Activated CD4-positive, CD25-positive, alpha-beta regulatory T cell (primary cell): ENCODE measurements at places on chromosomes 11 and 22.

GRCh38 chr11:68199295-68199987 is 13.7 kb downstream of the KMT5B start:
- no peak for DNase-seq

GRCh38 chr22:25077964-25078363 is 121.7 kb upstream of the CRYBB3 start:
- no peak for DNase-seq

- DNase-seq, result no peak
Measured at GRCh38 chr22:21044931-21045584, 688 bp upstream of the LRRC74B start.

- DNase-seq, result no peak
Measured at GRCh38 chr22:48100685-48101417, 1338.4 kb downstream of the TBC1D22A start.

DNA sequence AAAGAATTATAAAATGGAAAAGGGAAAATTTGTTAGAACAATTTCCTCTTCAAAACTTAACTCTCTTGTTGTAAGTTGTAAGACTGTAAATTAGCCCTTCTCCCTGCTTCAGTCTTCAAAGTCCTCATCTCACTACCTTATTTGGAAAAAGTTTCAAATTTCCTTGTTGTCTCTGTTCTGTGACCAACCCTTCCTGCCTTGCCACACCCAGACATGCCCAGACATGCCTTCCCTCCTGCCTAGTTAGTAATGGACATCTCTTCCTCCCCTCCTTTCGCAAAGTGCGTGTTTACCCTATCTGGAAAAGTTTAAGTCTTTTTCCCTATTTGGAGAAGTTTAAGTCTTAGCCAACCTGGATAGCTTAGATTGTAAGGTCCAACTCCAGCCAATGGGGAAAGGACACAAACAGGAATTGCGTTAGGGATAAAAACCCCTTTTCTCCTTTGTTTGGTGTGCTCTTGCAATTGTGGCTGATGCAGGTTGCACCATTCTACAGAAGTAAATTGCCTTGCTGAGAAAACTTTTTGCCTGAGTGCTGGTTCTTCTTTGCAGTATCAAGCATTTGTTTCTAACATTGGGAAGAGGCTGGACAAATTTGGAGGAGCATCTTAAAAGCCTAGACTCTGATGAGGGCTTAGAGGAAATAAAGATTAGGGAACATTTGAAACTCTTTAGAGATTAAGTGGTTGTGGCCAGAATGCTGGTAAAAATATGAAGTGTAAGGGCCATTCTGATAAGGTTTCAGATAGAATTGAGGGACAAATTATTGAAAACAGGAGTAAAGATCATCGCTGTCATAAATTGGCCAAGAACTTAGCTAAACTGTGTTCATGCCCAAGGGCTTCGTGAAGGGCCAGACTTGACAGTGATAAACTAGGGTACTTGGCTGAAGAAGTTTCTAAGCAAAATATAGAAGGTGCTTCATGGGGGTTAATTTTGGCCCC is 15.4 kb downstream of the OR52K2 start:
- no peak for DNase-seq

- no peak for DNase-seq
Measured at GRCh38 chr22:40251106-40251505, 73.4 kb downstream of the TNRC6B start.

DNA sequence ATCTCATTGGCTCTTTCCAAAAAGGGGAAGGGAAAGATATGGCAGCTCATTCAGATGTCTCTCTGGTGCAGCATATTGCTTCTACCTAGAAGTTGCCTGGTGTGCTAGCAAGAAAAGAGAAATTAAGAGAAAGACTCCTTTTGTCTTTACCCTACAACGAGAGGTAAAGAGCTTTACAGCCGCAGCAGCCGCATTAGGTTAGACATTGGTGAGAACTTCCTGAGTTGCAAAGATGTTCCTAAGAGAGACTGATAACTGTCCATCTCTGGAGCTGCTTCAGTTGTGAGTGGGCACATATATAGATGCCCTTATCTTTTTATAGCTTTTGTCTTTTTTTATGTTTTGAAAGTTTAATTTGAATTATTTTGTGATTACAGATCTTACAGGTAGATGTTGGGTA is 80.8 kb upstream of the NNMT start:
- no peak for DNase-seq

GRCh38 chr11:44467931-44468330 is 97.5 kb upstream of the CD82 start:
- no peak for DNase-seq

- DNase-seq, result no peak
Measured at GRCh38 chr11:44324749-44325525, 15.0 kb upstream of the ALX4 start.

DNA sequence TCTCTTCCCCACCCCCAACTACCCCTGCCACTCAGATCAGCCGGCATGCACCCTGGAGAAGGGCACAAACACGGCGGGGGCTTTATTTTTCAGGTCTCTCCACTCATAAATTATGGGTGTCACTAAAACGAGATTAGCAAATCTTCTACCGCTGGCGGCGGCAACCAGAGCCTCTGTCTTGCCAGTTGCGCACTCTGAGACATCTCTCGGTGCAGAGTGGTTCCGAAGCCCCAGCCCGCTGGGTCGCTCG is 125.3 kb upstream of the C11orf58 start:
- no peak for DNase-seq

GRCh38 chr22:27684901-27685300 is 116.7 kb downstream of the MN1 start:
- DNase-seq, result no peak

- no peak for DNase-seq
Measured at GRCh38 chr11:104385884-104386283, 221.9 kb upstream of the PDGFD start.

DNA sequence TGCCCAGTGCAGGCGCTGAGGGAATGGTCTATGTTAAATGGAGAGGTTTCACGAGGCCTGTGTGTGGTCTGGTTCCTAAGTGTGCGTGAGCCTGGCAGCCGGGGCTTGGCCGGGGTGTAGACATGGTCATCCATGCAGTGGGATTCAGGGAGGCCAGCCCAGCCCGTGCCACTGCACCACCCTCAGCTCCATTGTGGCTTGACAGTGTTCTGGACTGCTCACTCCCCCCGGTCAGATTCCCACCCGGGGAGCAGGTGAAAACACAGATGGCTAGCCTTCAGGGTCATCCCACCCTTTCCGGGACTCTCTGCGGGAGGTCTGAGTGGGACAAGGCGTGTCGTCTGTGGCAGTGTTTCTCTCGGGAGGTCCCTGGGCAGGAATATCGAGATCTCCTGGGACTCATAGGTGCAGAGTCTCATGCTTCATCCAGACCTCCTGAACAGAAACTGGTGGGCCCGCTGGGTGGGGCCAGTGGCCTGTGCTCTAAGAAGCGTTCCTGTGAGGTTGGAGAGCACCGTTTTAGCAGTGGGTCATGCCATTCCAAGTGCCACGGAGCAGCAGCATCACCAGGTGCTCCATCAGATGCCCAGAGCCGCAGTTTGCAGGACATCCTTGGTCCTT is 52.3 kb downstream of the ST14 start:
- no peak for DNase-seq

GRCh38 chr11:4167758-4168157 is 73.2 kb downstream of the RRM1 start:
- DNase-seq, result no peak
